GM04503 (cell line): ENCODE measurements at places on chromosomes 11 and 22.

- DNase-seq: no peak
These were observed 7.5 kb upstream of the SYT8 start for GRCh38 chr11:1827095-1827813.

DNA sequence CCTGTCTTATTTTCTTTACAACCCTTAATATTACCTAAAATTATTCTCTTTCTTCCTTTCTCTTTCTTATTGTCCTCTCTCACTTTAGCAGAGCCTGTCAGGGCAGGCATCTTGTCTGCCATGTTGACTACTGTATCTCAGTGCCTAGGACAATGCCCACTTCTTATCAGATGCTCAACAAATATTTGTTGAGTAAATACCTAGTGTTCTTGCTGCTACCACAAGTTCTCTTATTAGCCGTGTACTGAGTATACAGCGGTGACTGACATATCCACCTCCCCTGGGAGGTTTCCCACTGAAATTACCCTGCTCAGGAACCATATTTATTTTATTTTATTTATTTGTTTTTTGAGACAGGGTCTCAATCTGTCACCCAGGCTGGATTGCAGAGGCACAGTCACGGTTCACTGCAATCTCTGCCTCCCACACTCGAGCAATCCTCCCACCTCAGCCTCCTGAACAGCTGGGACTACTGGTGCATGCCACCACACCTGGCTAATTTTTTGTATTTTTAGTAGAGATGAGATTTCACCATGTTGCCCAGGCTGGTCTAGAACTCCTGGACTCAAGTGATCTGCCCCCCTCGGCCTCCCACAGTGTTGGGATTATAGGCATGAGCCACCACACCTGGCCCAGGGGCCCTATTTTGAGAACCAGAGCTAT, 6.7 kb downstream of the HPX start:
- DNase-seq: no peak

DNA sequence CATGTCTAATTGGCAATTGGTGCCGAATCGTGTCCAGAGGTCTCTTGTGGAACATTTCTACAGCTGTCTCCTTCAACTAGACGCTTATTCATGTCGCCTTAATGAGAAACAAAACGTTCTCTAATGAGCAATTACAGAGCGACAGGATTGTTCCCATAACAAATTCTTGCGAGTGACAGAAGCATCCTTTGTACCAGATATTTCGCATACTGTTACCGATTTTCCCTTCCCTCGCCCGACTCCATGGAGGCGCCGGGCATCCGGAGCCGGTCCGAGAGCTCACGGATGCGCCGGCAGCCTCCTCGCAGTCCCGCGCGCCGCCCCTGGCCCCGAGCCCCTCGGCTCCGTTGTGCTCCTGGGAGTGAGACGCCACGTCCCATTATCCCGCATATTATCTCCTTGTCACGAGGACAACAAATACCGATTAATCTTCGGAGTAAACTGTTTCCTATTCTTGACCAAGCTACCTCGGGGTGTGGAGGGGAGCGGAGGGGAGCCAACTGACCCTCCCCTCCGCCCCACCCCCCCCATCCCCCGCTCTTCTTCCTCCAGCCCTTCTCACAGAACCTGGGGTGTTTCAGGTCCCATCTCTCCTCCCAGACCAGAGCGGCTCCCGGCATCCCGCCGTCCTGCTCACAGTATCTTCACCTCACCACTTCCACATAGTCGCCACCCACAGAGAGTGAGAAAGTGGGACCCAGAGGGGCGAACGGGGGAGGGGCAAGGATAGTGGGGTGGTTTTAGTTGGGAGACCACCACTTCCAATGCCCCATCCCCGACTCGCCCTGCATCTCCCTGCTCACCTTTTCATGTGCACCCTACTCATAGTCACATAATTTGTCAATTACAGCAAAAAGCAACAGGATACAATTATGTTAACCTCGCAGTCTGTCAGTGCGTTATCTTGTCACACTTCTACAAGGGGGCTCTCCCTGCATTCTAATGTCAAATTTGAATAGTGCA, 11.4 kb downstream of the PAX6 start:
- no peak for DNase-seq

- DNase-seq: no peak
These were observed 8.2 kb downstream of the ZP1 start for GRCh38 chr11:60875366-60876167.

DNA sequence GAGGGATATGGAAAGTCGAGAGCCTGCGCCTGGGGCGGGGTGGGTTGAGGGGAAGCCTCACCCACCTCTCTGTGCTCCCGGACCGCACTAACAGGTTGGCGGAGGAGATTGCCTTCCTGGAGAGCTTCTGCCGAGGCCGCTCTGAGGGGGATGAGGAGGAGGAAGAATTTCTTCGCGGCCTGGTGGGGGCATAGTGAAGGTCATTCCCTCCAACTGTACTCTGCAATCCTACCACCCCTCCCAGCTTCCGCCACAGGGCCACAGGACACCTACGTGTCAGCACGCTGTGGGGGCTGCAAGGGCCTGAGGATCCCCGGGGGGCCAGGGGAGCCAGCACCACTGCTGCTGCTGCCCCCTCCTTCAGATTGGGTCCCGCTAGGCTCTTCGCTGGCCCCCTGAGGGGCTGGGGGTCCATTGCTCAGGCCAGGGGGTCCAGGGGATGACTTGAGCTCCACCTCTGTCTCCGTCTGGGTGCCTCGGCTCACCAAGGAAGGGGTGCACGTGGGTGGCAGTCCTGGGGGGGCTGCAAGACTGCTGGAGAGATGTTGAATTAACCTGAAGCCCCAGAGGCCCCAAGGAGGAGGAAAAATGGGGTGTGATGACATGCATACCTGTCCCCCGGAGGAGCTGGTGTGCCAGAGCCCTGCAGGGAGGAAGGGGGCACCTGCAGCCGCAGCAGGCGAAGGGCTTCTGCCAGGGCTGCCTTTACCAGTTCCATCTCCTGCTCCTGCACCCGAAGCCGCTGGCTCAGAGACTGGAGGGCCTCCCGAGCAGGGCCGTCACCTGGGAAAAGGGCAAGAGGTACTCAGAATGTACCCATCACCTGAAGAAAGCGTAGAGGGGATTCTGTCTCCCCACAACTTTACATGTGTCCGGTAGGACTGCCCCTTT, 1.5 kb downstream of the EML3 start:
- DNase-seq: no peak
